ENCODE measurements at places on chromosomes 4 and X.

- DNase-seq = no peak
Measured at GRCh38 chr4:82367438-82368097, 6.2 kb downstream of the HNRNPD start.

DNA sequence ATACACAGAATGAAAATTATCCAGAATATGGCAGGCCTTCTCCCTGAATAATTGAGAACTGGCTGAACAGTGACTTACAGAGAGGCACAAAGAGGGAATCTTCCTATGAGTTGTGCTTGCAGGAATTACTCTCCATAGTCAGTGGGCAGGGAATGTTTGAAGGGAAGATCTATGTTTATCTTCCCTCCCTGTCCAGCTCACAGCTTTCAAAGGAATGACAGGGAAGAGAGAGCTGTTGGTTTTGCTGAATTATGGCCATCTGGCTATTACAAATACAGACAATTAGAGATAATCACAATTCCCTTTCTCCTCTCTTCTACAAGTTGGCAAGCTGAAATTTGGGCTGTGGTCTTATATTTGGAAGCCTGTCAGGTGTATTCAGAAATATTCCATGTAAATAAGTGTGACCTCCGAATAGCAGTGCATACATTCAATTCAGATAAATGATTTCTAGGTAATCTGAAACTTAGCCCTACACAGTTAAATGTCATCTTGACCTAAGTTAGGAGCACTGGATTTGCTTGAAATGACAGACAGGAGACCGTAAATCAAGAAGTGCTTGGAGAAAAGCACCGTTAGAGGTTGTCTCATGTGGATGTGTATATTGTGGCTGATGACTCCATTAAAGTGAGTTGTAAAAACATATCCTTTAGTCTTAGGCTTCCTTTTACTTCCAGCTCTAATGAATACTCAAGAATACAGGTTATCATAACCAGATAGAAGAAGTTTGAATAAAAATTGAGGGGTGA is 136.8 kb downstream of the C4orf33 start:
- DNase-seq = no peak

- DNase-seq = no peak
Measured at GRCh38 chrX:17525266-17525665, 150.3 kb downstream of the NHS start.

GRCh38 chr4:89928838-89929237 is 34.2 kb downstream of the MMRN1 start:
- no peak for DNase-seq

- no peak for DNase-seq
Measured at GRCh38 chrX:4805502-4805901, 1092.1 kb upstream of the PRKX start.

- DNase-seq = no peak
Measured at GRCh38 chr4:8146157-8146556, 12.5 kb downstream of the ABLIM2 start.

- DNase-seq = no peak
Measured at GRCh38 chr4:3355266-3355748, 62.5 kb downstream of the RGS12 start.

DNA sequence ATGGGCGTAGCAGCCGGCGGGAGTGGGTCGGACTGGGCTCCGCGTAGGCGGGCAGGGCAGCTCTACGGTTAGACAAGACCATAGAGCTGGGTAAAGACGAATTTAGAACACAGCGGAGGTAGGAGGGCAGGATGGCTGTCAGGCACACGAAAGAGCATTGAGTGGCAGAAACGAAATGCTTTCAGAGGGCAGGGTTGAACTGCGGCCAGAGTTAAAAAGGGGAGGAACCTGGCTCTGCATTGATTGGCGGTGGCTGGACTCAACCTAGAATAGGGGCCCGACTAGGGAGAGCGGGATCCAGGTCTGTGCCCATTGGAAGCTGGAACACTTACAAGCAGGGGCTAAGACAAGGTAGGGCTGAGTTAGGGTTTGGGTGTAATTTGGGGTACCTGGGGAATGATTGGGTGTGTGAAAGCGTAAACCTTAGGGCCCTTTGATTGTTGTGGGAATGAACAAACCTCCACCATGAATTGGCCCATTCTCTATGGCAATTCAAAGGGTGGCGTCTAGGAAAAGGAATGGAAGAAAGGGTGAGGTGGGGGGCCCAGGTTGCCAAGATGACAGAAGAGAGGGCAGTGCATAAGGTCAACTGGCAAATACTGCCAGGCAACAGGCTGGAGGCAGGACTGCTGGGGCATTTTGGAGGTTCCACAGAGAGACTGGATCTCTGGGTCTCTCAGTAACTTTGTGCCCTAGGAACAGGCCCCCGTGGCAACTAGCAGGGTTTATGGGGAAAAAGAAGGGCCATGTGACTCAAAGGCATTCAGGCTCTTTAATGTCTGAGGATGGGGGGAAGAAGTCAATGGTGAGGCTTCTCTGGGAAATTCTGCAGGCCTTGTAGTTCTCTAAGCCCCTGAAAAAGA is 911 bp upstream of the ELK1 start:
- DNase-seq = no peak

DNA sequence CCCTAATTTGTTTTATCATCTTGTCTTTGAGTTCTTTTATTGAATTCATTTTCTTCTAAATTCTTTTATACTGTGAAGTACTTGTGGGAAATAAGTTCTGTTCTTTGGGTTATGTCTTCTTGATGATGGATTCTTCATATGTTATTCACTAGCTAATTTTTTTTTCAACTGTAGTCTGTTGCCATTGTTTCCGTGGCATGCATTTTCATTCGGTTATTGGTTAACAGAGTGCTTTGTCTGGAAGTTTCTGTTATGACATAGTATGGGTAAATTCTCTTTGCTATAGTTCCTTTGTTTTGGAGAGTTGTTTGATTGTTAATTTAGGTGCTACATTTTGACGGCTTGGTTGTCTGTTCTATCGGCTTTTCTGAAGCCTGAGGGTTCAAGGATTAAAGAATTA is 184.9 kb upstream of the AADAT start:
- no peak for DNase-seq

DNA sequence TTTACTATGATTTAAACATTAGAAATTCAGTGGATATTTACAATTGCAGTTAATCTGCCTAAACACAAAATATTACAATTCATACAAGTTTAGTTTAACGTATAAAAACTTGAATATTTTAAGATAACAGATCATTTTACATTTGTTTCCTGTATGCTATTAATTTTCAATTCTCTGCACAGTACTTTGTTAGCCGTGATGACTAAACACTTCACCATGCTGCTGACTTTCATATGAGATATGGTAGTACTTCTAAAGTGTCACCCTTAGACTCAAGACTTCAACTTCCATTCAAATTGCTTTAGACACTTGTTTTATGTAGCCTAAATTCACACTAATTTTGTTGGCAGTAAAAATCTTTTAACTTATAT is 1646.4 kb upstream of the ADGRL3 start:
- peak; percentile 43 for DNase-seq
